ENCODE measurements at places on chromosomes 4 and X.

DNA sequence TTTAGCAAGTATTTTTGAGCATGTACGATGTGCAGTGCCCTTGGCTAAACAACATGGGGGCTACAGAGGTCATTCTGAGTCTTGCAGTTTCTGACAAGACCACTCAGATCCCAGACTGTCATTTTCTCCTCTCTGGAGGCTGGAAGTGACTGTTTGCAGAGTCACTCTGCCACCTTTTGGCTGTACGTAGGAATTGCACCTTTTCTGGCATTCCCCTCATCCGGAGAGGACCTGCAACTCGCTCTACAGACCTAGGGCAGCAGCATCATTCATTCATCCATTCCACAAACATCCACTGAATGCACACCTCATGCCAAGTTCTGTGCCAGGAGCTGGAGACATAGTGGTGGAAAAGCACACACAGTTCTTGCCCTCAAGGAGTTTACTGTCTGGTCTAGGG, 160.4 kb upstream of the GPR101 start:
- no peak for DNase-seq

DNA sequence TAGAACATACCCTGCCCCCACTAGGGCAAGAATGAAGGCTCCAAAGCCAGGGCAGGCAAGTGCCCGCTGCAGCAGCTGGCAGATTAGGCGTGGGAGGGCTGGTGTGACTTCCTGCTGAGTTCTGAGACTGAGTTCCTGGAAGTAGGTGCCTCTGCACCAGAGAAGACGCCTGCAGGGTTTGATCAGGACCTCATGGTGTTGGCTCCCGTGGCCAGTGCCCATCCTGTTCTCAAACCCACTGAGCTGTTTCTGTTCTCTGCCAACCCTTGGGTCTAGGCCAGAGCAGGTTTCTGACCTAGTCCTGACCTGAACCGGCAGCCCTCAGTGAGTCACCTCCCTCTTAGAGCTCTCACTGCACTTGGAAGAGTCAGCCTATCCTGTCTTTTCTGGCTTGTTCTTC, 220.7 kb downstream of the HS6ST2 start:
- no peak for DNase-seq

DNA sequence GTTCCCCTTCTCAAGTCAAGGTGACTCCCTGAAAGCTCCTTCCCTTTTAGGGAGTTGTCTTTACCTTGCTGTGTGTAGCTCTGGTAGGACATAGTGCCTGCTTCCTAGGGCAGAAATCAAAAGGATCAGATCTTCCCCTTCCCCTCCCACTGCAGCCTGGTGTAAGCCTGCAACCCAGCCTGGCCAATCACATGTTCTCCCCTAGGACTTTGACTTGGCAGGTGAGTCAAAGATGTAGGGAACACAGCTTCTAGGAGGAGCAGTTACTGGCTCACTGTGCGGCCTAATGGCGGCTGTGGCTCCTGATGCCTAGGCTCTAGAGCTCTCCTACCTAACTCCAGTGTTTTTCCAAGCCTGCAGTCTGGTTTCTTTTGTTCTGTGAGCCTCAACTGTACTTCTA, 103.9 kb downstream of the AASDH start:
- DNase-seq, result no peak

GRCh38 chr4:177974461-177974860, 532.2 kb upstream of the AGA start:
- DNase-seq, result no peak

- no peak for DNase-seq
These were observed 239.1 kb downstream of the EVC2 start for GRCh38 chr4:5469151-5469775.

All from gastrocnemius medialis (tissue), 4 donors.